ENCODE measurements at places on chromosomes 6 and 20. TPM values are rescaled to one million over a fixed set of nuclear protein-coding genes. Genes with fewer than 3 reads are reported as not detected.

- DNase-seq = no peak
These were observed 966.6 kb downstream of the HACE1 start for GRCh38 chr6:103893141-103893581.

DNA sequence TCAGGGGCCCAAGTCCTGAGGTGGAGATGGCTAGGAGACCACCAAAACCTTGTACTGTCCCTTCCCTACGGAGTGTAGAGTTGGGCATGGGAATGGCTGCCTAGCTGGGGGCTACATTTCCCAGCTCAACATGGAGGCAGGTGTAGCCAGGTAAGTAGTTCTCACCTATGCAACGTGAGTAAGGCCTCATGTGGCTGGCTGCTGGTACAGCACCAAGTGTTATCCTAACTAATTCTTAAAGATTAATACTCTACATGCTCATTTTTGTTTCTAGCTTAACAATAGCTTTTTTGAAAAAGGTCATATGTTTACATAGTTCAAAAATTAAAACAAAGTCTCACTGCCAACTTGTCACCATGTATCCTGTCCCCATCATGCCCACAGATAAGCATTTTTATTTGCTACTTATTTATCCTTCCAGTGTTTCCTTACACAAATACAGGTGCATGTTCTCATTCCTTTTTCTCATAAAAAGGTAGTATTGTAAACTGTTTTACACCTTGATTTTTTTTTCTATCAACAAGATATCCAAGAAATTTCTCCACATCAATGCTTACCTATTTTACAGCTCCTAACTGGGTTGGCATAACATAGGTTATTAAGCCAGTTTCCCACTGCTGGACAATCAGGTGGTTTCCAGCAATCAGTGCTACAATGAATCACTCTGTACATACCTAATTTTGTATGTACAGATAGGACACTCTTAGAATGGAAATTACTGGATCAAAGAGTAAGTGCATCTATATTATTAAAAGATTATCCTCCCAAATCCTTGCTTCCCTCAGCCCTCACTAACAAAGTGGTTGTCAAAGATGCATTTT is 25.5 kb downstream of the ABHD12 start:
- no peak for DNase-seq

DNA sequence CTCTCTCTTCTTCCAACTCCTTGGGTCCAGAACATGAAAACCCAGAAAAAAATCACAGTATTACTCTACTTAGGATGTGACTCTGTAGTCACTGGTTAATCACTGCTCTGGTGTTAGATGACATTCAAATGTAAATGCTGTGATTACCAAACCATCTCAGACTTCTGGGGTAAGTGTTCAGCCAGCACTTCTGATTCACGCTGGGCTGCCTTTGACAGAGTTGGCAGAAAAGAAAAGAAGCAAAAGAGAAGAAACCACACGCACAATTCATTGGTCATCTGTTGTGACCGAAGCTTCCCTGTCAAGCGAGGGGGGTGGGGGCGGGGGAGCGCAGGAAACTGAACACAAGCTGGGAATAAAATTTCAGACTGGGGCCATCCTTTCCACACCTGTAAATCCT is 82.7 kb downstream of the PSMG4 start:
- DNase-seq = no peak

GRCh38 chr6:169163411-169163901 is 90.2 kb downstream of the THBS2 start:
- DNase-seq = no peak

GRCh38 chr6:112743323-112743722 is 396.2 kb downstream of the RFPL4B start:
- no peak for DNase-seq

- DNase-seq = no peak
These were observed 58.2 kb upstream of the TNFAIP3 start for GRCh38 chr6:137808836-137809315.

The POLH gene
- polyA plus RNA-seq = 3.8 TPM

Measured in H1 (cell line).